Right renal pelvis (tissue), 4 donors: ENCODE measurements at places on chromosomes 2 and 18.

DNA sequence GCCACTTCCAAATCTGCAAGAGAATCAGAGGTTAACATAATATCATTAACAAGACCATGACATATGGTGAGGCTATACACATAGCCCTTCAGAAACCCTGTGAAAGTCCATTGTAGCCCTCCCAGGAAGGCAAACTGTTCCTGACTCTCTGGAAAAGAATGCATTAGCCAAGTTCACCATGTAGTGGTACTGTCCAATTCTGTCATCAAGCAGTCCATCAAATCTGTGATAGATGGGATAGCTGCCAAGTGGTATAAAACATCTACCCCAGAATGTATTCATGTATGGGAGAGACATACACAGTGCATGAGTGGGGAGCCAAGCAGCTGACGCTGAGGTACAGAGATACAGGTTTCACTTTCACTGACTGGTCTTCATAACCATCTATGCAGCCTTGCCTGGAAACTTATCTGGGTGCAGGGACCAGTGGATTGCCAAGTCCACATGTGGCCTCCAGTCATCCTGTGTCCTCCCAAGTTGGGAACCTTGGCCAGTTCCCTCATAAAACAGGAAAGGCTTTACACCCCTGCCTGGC lies 281.1 kb downstream of the MBD2 start:
- no peak for DNase-seq

DNA sequence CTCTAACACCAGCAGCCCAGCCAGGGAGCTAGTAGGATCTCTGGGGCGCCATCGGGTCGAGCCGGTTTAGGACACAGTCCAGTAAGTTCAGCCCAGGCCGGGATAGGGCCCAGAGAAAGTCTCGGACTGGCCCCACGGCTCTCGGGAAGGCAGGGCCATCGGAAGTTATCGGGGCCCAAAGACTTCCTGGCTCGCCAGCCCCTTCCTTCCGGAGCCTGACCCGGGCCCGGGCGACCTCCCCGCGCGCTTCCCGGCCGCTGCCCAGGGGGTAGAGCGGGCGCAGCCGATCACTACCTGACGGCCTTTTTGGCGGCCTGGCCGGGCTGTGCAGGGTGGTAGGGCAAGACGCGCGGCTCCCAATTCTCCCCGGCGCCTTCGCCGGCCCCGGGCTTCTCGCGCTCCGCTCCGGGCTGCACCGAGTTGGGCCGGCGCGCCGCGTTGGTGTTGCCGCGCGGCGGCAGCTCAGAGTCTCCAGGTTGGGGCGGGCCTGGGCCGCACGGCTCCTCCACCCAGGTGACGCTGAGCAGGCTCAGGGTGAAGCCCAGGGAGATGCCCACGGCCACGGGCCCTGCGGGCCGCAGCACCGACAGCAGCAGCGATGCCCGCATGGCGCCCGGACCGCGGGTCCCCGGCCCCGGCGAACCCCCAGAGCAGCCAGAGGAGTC lies 546 bp downstream of the CHPF start:
- no peak for DNase-seq

DNA sequence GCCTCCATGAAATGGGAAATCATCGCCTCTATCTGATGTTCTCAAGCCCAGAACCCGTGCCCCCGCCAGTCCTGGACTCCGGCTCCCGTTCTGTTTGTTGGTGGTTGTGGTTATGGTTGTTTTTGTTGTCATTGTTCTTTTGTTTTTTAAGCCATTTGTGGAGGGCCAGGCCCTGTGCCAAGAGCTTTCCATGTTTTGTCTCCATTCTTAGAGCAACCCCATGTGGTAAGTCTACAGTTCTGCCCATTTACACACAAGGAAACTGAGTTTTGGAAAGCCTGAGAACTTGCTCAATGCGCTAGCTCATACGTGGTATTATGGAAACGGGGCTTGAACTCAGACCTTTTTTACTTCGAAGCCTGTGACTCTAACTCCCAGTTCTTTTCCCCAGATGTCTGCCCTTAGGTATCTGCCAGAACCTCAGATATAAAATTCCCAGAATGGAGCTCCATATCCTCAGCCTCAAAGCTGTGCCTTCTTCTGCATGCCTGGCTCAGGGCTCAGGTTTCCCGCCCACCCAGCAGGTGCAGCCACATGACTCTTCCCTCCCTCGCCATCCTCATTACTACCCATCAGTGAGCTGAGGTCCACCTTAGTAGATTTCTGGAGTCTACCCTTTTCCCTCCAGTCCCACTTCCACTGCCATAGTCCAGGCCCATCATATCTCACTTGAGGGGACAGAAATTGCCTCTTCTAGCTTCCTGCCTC lies 194.1 kb downstream of the KLHL29 start:
- DNase-seq, result no peak

GRCh38 chr2:36526226-36526625 lies 71.7 kb downstream of the FEZ2 start:
- DNase-seq, result no peak
